ENCODE measurements at places on chromosomes 1 and 21.

GRCh38 chr1:158516966-158517365 lies 37.2 kb downstream of the OR6Y1 start:
- DNase-seq, result no peak

DNA sequence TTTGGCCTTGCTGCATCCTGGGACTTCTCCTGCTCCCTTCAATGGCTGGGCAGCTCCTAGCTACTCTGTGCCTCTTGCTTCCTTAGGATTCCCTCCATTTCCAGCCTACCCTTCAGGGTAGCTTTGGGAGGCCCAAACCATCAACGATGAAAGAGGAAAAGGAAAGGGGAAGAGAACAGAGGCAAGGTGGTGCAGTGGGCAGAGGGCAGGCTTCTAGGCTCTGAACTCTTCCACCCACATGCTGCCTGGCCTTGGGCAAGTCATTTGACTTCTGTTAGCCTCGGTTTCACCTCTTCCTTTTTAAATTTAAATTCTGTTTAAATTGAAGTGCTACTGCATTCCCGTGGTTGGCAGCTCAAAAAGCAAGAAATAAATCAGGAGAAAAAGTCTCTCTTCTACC lies 5.7 kb upstream of the PPM1J start:
- DNase-seq, result no peak

GRCh38 chr21:38929142-38929541 lies 123.4 kb downstream of the ETS2 start:
- DNase-seq, result no peak

DNA sequence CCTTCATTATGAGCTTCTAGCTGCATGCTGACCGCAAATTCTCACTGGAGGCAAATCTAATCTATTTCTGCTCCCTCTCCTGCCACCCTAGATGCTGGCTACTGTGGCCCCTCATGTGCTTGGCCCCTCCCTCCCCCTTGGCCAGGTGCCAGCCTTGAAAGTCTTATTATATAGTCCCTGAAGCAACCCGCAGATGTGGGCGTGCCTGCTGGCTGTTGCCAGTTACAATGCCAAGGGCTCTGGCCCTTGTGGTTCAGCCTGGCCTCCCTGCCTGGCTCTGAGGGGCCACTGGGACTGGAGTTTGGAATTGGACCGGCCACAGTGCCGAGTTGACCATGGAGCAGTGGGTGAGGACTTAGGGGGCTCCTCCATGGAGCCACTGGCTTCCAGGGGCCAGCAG lies 78.9 kb upstream of the ACTRT2 start:
- no peak for DNase-seq

- no peak for DNase-seq
Observed at GRCh38 chr1:13930151-13930550, 230.2 kb downstream of the PRDM2 start.

- no peak for DNase-seq
Observed at GRCh38 chr1:9225411-9225785, 9.2 kb upstream of the H6PD start.

DNA sequence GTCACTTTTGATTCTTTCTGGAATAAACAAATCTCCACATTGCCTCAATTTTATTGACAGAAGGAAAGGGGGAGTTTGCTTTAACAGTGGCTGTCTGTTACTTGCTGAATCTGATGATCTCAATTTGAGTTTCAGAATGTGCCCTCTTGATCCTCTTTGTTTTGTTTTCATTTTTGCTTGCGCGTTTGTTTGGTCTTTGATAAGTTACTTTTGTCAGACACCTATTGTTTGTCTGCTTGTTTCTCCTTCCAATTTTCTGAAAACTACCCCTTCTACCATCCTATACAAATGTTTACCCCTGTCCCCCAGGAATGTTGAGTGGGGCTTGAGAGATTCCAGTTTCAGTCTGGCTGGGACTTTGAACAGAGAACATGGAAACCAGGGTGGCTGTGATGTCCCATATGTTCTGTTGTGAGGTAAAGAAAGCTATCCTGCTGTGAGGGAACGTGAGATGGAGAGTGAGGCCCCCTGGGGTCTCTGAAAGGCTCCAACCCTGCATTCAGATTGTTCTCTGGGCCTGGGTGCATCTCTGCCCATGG lies 11.8 kb upstream of the XCL2 start:
- DNase-seq, result no peak

DNA sequence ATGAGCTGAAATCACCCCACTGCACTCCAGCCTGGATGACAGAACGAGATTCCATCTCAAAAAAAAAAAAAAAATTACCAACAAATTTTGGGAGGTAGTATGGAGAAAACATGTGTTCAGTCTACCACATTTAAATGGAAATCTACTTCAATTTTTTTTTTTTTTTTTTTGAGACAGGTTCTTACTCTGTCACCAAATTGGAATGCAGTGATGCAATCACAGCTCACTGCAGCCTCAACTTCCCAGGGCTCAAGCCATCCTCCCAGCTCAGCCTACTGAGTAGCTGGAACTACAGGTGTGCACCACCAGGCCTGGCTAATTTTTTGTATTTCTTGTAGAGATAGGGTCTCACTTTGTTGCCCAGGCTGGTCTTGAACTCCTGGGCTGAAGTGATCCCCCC lies 82.1 kb downstream of the GFI1 start:
- DNase-seq, result peak; percentile 11

- DNase-seq, result peak; percentile 41
Observed at GRCh38 chr1:206725109-206725963, 40.6 kb downstream of the MAPKAPK2 start.

DNA sequence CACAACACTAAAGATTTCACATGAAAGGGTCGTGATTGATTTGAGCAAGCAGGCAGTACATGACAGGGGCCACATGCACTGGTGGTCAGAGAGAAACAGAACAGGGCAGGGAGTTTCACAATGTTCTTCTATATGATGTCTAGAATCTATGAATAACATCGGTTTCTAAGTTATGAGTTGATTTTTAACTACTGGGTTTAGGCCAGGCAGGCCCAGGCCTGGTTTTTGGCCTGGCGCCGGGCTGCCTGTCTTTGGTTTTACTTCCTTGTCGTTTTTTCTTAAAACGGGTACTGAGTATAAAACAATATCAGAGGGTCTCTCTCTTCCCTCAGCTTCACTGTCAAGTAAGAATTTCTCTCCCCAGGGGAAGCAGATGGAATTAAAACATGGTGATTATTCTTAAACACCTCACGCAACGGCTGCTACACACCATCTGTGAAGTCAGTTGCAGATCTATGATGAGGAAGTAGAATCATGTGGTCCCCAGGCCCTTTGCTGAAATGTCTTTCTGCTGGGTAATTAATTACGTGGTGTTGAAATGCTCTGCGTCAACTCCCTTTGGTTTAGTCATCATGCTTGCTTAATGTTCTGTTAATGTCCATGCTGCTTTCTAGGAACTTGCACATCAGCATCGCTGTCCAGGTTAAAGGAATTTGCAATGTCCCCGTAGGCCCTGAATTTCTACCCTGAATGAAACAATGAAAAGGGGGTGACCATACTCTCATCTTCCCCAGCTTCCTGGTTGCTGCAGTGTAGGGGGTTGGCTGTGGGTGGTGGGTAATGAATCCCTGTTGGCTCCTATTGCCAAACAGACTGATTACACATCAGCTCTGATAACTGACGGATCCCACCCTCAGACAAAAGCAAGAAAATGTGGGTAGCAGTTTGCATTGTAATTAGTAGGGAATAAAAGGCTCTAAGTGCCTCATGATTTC lies 70.3 kb downstream of the SERINC2 start:
- DNase-seq, result peak; percentile 72

DNA sequence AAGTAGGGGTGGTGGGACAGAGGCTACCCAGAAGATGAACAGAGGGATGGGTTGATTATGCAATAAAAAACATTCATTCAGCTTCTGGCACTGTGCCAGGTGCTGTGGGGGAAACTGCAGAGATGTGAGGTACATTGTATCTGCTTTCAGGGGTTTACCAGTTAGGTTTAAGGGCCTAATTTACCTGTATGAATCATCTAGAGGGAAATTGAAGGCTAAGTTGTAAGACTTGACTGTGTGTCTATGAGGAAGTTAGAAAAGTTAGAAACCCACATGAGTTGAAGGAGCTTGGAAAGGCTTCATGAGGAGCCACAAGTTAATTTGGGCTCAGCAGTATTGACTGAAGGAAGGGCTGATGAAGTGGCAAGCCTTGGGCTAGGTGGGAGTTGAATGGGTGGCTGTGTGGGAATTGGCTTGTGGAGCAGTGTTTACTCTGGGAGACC lies 36.7 kb upstream of the APOBEC4 start:
- no peak for DNase-seq

GRCh38 chr1:83857103-83857502 lies 141.8 kb downstream of the TTLL7 start:
- DNase-seq, result peak; percentile 50

GRCh38 chr1:209323743-209324142 lies 259.8 kb upstream of the CAMK1G start:
- DNase-seq, result no peak

GRCh38 chr21:36079010-36079649 lies 9.3 kb downstream of the CBR1 start:
- no peak for DNase-seq

DNA sequence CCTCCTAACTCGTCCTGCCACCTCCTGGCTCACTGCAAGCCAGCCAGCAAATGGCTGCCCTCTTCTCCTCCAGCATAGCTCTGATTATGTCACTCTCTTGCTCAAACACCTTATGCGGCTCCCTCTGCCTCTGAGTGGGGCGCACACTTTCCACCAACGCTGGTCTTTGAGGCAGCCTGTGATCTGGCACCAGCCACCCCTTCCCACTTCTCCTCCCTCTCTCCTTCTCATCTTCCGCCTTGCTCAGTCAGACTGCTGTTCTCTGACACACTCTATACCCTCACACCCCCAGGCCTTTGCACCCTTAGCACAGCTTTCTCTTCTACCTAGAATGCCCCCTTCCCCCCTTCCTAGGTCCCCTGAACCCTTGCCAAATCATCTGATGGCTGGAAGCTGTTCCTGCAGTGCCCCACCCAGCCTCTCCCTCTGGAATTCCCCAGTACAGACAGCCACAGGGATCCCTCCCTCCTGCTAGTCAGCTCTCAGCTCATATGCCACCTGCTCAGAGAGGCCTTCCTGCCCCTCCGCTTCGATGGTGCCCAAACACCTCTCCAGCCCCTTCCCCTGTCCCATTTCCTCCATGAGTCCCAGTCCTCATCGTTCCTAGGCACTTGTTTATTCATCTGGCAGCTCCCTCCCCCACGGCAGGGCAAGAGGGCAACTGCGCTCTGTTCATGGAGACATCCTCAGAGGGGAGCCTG lies 21.7 kb upstream of the PEF1 start:
- peak; percentile 54 for DNase-seq

DNA sequence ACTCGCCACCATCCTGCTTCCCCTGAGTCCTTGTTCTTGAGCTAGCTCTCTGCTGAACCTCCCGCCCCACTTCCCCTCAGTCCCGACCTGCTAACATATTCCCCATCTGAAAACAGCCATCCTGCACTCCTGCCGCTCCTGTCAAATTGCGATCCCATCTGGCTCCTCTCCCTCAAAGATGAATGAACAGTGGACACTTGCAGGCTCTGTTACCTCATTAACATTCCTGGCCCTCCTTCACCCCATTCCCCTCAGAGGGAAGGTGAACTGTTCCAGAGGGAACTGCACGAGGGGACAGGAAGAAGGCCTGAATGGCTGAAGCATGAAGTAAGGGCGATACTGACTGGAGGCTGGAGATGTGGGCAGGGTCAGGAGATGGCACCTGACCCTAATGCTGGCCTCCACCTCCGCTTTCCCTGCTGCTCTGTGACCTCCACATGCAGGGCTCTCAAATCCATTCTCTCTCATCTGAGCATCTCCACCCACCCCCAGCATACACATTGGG lies 7.4 kb upstream of the CELSR2 start:
- no peak for DNase-seq

DNA sequence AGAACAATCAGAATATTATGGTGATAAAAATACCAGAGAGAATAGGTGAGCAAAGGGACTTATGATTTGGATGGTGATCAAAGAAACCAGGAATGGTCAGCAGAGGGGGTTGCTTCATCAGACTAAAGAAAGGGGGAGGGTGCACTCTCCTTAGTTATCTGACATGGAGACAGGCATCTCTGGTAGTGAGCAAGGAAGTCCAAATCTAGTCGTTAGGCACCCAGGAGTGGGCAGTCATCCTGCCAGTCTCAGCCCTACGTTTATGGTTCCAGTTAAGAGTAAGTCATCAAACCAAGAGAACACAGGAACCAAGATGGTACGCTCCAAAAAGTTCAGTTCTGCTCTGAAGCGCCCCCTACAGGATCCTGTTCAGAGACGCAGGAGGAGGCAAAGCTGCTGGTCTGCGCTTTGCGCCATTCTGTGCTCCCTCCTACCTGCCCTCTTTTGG lies 28.6 kb downstream of the EBNA1BP2 start:
- no peak for DNase-seq

- peak; percentile 42 for DNase-seq
Observed at GRCh38 chr1:240212556-240212955, 120.9 kb downstream of the FMN2 start.

DNA sequence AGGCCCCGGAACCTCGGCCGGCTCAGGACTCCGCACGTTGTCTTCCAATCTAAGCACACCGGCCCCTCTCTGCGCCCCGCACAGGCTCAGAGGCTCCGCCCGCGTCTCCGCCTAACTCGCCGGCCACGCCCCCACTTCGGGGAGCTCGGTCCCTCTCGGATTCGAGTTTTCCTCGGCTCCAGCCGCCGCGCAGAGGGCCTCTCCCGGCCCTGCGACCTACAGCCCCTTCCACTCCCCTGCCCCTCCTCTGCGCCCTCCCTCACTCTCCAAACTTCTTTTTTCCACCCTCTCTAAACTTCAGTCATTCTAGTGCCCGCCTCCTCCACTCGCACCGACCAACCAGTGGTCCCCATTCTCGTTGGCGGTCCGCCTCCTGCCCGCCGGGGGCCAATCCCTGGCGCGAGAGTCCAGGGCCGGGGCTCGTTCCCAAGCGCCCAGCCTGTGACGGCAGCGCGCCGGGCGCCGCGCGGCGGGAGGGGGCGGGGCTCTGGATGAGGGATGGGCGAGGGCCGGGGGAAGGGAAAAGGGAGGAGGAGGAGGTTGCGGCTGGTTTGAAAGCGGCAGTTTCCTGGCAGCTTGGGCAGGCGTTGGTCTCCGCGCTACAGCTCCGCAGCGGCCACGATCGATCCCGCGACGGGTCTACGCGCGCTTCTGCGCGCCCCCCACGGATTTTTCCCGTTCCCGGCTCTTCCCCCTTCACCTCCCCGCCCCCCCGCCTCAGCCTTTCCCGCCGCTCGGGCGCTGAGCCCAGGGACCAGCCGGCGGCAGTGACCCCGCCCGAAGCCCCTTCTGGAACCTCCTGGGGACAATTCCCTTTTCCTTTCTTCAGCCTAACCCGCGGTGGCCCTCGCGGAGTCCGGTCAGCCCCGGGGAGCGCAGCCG lies at the start of gene MAGI3:
TSS of gene MAGI3 (plus strand) at position 563 of the 882 bp plus-strand sequence. CDS start 519 bp downstream, outside the sequence.
- peak; percentile 99 for DNase-seq

DNA sequence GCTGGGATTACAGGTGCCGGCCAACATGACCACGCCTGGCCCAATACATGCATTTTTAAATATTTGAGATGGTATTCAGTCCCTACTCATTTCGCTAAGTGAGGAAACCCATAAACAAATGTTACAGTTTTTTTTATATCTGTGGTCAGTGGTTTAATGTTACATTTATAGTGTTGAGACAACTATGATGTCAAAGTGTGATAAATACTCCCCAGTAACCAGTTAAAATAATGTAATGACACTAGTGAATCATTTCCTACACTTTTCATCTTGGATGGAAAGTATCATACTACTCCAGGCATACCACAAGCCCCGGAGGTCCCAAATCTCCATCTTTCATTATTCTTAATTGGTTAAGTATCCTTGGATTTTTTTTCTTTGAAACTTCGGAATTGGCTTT lies 87.5 kb upstream of the KIF26B start:
- peak; percentile 17 for DNase-seq

GRCh38 chr1:45775794-45776193 lies 25.3 kb upstream of the IPP start:
- no peak for DNase-seq

Measured in fibroblast of skin of back (primary cell).